Stimulated activated CD4-positive, alpha-beta T cell treated with anti-CD3 and anti-CD28 coated beads, Interleukin-1b, Interleukin-23, amount 100 ng/mL, for 24 hours (primary cell): ENCODE measurements at places on chromosomes 4 and X.

DNA sequence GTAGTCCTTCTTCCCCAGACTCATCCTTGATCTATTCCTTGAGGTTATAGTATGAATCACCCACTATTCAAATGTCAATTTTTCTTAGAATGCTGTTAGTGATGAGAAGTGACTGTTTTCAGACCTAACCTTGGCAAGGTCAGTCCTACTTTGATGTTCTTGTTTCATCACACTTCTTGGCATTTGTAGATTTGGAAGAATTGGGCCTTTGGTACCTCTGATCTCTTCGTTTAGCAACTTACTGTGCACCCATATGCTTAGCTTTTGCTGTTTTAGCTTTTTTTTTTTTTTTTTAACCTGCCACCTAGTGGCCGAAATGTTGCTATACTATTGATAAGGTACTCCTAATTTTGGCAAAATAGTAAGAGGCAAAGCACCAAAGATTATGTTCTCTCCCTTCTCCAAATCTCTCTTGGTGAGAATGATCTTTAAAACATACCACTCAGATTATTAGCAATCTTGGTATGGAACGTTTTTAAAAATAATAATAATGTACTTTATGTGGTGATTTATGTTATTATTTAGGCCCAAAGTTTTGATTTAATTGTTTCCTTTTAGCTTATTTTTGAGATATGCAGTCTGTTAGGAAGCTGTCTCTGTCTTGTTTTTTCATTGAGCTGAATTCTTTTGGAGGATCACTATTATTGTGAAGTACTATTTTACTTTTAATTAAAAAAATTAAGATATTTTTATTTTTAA, 16.6 kb downstream of the DCK start:
- DNase-seq, result no peak

DNA sequence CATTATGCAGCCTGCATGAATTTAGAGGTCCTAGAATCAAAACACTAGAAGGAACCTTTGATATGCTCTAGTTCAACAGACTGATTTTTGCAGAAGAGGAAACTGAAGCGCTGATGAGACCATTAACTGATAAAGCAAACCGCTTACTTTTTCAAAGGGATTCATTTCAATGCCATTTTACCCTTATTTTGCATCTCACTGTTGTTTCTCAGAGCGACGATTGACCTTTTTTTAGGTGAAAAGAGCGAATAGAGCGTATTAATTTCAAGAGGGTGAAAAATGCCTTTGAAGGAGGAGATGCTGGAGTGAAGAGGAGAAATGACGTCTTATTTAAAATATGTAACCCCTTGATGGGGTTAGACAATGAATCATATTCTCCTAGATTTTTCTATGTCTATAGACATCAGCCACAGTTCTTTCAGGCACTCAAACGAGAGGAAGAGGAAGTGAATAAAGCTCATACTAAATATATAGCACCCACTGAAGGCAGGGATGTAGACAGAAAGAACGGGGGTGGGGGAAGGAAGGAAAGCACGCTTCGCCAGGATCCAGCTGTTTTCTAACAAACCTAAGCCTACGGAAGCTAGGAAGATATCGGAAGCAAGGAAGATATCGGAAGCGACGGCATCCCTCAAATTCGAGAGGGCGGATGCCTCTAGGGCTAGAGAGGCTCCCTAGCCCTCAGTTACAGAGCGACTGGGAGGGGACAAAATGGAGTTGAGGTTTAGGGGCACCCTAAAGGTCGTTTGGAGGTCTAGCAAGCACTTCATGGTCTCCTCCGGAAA, 848 bp downstream of the ACSL4 start:
- no peak for DNase-seq

DNA sequence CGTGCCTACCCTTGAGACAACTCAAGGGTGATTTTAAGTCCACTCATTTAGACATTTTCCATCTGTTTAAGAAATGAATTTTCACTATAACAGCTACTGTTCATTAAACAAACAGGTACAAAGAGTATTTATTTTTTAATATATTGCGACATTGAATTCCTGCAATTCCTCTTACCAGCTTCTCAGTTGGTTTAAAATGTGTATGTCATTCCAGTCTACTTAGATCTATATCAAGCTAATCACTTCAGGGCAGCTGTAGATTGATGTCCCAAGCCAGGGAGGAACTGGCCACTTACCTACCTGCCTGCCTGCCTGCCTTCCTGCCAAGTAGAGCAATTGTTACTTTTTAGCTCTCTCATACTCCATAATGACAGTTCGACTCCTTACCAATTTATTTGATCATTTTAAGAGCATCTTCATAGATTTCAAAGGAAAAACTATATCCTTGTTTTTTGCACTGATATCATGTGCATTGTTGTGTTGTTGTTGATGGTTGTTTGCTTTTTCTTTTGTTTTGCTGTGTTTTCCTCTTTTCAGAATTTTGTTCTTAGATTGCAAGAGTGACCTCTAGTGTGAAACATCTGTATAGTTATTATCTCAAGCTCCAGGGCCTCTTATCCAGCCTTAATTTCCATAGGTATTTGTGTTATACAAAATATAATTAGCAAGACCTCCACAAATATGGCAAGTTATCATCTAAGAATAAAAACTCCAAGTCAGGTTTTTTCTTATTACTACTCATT, 120.9 kb upstream of the NRK start:
- DNase-seq, result no peak

DNA sequence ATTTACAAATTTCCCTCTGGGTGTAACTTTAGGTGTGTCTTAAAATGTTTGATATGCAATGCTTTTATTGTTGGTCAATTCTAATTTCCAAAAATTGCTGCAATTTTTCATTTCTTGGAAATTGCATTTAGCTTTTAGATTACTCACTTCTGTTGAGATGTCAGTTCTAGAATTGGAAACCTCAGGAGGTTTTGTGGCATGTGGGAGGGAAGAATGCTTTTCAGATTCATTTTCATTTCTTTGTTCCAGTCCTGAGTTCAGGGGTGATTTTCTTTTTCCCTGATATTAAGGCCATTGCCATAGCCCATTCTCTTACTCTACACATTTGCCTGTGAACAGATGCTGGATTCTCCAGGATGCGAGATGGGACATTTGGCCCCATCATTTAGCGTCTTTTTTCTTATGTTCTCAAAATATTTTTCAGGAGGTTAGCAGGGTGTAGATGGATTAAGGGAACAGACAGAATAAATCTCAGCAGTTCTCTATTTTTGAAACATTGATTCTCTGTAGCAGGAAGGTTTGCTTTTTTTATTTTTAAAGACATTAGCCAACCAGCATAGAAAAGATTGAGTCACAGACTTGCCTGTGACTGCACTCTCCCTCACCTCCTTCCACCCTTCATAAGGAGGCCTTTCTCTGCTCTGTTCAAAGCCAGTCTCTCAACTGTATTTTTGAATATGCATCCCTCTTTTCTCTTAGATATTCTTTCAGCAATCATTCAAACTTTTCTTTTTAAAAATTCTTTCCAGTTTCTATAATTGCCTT, 238.4 kb upstream of the ANXA3 start:
- no peak for DNase-seq

DNA sequence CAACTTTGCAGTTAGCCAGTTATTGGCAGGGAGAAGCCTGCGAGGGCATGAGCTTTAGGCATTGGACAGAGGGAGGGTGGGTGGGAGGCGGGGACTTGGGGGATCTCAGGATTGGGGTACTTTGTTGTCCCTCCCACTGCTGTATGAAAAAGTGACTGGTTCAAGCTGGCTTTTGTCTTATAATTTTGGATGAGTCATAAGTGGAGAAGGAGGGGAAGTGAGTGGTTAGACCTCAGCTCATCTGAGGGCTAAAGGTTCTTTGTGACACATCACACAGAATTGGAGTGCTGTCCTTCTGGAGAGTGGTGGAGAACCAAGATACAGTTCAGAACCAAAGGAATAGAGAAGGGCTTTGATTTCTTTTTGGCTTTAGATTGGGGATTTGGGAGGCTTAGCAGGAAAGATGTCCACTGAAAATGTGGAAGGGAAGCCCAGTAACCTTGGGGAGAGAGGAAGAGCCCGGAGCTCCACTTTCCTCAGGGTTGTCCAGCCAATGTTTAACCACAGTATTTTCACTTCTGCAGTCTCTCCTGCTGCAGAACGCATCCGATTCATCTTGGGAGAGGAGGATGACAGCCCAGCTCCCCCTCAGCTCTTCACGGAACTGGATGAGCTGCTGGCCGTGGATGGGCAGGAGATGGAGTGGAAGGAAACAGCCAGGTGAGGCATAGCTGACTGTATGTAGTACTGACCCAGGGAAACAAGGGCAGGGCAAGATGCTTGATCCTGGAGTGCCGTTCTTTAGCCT, at the start of gene SLC4A4:
SLC4A4 (plus strand) TSS at position 175 of the 748 bp plus-strand sequence.
- DNase-seq, result no peak

DNA sequence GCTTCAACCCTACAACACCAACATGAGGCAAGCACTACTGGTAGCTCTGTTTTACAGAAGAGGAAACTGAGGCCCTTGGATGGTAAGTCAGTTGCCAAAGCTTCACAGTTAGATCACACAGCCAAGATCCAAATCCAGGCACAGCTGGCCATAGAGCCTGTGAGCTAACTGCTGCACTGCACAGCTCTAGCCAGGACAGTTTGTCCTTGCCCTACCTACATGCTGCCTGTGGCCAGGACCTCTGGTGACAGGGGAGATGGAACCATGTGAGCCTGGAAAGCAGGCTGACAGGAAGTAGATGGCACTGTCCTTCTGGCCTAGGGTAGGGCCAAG, 257.8 kb downstream of the FBXW7 start:
- DNase-seq, result no peak

- peak; percentile 1 for DNase-seq
Measured at GRCh38 chrX:3638280-3638873, 75.1 kb downstream of the PRKX start.

DNA sequence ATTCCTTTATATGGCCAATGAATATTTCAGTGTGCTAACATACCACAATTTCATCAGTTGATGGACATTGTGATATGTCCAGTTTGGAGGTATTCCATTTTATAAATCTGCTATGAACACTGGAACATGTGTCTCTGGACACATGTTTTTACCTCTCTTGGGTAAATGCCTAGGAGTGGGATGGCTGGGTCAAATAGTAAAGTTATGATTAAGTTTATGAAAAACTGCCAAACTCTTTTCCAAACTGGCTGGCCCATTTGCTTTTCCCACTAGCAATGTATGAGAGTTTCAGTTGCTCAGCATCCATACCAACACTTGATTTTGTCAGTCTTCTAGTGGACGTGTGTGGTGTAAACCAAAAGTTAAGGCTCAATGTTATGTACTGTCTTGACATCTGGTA, 40.5 kb downstream of the CEP44 start:
- DNase-seq, result no peak

GRCh38 chr4:28225689-28226353, 1365.2 kb downstream of the STIM2 start:
- DNase-seq, result no peak

- DNase-seq, result no peak
Measured at GRCh38 chr4:8656711-8657380, 64.3 kb downstream of the CPZ start.

GRCh38 chrX:103488332-103488731, 31.0 kb downstream of the RAB40A start:
- DNase-seq, result no peak

DNA sequence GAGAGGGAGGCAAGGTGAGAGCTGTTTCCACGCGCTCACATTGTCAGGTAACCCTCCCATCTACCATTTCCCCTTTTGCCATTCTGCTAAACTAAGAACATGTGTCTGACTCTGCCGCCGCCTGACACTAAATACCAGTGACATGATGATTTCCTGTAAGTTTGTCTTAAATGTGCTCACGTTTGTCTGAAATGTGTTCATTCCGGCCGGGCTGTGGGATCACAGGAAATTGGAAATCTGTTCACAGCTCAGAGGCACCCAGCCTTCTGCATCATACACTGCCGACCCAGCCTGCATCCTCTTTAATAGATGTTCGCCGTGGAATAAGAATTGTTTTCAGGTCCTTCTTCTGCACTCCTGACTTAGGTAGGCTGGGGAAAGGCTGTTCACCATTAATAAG, 336.2 kb upstream of the PPARGC1A start:
- DNase-seq, result no peak

GRCh38 chrX:97387004-97387403, 503.3 kb downstream of the RPA4 start:
- no peak for DNase-seq

DNA sequence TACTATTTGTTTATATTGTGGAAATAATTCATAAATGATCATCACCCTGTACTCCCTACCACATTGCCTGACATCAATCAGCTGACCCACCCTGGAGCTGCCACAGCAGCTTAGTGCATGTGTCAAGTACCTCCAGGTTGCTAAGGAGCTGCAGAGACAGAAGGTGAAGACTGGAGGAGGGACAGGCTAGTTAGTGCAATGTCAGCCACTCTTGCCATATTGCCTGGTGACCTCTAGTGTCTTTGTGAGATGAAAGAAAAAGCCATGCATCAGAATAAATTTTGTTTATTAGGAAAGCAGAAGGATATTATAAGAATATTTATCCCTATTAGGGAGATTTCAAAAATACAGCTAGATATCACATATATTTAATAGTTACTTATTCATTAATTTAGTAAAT, 243.9 kb upstream of the FAT4 start:
- DNase-seq, result no peak

- no peak for DNase-seq
Measured at GRCh38 chr4:132344924-132345828, 803.9 kb upstream of the PCDH10 start.

DNA sequence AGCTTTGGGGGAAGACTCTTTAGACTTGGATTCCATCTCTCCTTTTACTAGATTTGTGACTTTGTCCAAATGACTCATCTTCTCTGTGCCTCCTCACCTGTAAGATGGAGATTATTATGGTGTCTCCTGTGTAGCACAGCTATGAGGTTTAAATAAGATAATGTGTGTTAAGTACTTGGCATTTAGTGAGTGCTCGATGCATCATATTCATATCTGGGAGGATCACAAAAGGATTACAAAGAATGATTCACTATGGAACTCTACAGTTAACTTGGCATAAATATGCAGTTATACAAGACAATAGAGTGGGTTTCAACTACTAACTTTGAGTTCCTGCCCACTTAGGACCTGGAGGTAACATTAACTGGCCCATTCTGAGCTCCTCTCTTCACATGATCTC, 2.3 kb downstream of the GBA3 start:
- no peak for DNase-seq

DNA sequence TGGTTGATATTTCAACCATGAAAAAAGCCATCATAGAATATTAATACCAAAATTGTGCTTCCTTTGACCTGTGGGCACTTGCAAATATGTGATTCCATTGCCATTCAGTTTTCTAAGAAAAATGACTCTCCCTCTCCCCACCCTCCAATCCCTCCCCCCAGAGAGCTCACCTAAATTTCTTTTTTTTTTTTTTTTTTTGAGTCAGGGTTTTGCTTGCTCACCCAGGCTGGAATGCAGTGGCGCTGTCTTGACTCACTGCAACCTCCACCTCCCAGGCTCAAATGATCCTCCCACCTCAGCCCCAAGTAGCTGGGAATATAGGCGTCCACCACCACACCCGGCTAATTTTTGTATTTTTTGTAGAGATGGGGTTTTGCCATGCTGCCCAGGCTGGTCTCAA, 47.0 kb downstream of the SNX25 start:
- no peak for DNase-seq

GRCh38 chrX:9604908-9605306, 140.0 kb downstream of the TBL1X start:
- no peak for DNase-seq
